ENCODE measurements at places on chromosomes 1 and 21. TPM values are rescaled to one million over a fixed set of nuclear protein-coding genes. Genes with fewer than 3 reads are reported as not detected.

The C1orf185 gene
- total RNA-seq, result not detected

The KCNE1 gene
- total RNA-seq, result not detected

The TNNI3K gene
- not detected for total RNA-seq

The NCMAP gene
- 0.08 TPM for total RNA-seq

The GBP7 gene
- not detected for total RNA-seq

The OR2G6 gene
- total RNA-seq, result not detected

The INSRR gene
- not detected for total RNA-seq

The FCRL5 gene
- total RNA-seq, result not detected

The SPATA21 gene
- 0.06 TPM for total RNA-seq

The KRTAP19-1 gene
- not detected for total RNA-seq

The IPO9 gene
- 25.9 TPM for total RNA-seq

Measured in A549 treated with Hydrocortisone at 1 μM for 4 hours (cell line).